Stimulated activated CD8-positive, alpha-beta memory T cell treated with anti-CD3 and anti-CD28 coated beads, Interleukin-2, amount 100 ng/mL, for 1 hour (primary cell): ENCODE measurements at places on chromosomes 7 and 10.

GRCh38 chr10:34281661-34282582 is 533.2 kb downstream of the PARD3 start:
- no peak for DNase-seq

DNA sequence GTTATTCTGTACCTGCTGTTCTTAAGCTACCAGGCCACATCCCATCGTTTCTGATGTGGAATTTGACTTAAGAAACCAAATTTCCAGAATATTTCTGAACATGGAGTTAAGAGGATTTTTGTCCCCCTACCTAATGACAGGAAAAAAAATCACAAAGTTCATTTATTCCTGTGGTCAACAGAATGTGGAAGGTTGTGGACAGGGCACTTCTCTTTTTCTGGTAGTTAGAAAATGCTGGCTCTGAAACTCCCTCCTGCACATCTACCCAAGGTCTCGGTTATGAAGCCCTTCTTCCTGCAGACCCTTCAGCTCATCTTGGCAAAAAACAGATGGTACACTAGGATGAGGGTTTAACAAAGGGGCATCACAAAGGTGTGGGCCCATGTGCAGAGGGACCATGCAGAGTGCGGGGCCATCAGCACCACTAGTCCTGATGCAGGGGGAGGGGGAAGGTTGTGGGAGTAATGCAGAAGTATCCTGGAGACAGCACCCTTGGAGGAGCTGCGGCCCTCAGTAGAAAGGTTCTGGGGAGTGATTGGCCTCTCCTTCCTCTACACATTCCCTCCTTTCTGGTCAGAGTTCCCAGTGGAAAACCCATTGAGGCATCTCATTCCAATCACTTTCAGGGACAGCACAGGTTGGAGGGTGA is 9.8 kb downstream of the ALOX5 start:
- DNase-seq: no peak

DNA sequence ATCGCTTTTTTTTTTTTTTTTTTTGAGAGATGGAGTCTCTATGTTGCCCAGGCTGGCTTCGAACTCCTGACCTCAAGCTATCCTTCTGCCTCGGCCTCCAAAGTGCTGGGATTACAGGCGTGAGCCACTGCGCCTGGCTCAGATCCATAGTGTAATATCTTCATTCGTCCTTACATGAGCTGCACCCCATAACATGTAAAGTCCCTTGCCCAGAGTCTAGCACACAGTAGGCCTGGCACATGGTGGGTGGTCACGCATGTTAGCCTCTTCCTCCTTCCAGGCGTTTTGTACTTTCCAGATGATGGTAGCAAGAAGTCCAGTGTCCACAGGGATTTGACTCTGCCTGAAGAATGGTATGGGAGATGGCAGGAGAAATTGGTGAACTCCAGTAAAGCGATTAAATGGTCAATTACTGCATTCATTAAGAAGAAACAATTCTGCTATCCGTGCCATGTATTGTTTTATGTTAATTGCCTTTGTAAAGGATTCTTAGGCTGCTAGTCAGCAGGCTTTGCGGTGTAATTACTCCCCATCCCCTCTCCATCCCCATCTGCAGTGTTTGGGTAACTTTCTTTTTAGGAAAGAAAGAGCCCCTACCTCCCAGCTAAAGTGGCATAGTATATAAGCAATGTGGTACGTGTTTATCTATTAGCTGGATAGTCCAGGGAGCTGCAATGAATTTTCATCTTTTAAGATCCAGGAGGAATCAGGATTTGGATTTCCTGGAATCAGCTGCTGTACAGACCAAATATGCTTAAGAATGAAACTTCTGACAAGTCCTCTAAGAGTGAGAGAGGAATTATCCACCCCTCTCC is 1.2 kb downstream of the TPST1 start:
- no peak for DNase-seq

- no peak for DNase-seq
These were observed 5.8 kb upstream of the POLM start for GRCh38 chr7:44087911-44088838.

DNA sequence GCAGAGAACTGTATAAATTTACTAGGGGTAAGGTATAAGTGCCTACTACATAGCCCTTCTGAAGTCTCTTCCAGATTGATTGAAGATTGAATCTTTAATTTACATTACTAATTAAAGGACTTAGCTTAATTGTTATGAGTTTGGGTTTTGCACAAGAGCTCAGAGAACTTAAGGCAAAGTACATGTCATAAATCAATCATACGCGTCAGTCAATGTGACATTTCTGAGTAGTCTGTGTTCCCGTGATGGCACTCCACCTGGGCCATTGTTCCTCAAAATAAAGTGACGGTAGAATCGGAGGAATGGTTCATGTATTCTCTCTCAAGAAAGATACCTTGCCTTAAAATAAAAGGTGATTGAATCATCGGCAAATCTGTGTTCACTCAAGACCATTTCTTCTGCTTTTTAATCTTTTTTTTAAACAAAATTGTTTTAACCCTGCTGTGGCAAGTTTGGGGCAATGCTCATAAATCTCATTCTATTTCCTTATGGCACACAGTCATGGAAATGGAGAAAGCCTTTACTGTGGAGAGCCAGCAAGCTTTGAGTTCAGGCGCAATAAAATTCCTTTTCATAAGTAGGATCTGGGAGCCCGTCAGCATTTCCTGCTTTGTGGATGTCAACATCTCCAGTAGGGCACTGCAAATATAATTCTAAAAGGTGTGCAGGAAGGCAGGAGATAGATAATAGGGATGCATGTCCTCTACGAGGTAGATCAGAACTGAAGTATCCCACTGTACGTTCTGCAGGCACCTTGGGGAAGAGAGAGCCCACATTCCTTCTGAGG is 427.4 kb downstream of the GATA3 start:
- DNase-seq: no peak

DNA sequence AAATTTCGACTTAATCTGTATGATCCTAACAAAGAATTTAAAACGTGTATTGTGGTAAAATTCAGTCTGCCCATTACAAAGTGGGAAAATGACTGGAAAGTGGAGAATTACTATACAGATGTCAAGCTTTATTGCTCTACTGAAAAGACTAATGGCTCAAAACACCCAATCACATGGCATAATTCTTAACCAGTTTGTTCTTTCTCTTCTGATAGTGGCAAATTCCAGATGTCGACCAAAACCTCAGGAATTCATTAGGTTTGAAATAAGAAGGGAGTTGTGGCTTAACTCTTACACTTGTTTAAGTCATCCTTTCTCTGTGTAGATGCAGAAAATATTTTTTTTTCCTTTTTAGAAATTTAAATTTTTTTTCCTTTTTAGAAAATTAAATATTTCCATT is 1254.9 kb upstream of the LRRN3 start:
- DNase-seq: no peak

DNA sequence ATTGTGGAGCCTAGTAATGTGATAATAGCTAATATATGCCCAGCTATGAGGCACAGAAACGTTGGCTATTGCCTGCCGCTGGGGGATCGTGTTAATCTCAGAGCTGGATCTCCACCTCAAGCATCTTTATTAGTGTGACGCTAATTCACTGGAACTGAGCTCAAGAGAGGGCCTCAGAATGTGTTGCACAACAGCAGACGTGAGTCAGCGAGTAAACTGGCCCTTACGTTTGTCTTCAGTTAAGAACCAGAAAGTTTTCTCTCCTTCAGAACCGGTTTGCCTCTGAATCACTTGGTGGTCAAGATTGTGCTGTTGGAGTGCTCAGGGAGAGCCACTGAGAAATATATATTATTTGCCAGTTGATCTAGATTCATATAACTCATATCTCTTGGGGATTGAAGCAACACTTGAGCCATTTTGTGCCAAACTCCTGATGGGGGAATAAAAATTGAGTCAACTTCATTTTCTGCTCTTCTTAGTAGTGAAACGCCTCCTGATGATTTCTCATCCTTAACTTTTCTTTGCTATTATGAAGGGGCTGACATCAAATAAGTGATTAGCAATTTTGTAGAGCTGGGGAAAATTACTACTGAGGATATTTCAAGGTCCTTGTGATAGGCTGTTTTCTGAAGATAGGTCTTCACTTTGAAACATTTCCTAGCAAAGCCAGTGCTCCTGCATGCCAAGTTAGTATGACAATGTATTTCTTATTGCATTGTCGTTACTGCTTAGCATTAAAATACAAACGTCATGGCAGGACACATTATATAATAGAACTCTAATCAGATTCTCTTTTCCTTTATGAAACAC is 22.3 kb downstream of the BZW2 start:
- DNase-seq: no peak

DNA sequence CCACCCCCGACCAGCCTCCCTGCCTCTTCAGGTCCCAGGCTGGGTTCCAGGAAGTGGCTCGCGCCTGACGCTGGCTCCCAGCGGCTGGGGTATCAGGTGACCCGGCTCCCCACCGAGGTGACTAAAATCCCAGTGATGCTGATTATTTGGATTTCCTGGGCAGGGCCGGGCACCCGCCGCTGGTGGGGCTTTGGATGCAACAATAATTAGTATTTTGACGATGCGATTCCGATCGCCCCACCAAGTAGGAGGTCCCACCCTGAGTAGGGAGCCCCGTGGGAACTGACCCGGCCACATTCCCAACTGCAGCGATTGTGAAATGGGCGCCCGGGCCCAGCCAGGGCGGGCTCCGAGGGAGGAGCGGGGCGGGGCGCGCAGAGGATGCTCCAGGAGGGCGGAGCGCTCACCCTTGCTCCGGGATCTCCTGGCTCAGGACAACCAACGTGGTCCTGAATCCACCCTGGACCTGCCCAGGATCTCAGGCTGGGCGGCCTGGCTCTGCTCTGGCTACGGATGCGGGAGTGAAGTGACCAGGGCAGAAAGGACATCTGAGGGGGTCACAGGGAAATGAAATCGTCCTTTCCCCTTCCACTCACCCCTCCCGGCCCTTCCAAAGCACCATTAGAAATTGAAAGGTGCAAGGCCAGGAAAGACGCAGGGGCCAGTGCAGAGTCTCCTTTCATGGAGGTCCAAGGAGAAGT is 32.6 kb downstream of the DUSP5 start:
- no peak for DNase-seq

GRCh38 chr7:99422186-99422585 is 13.4 kb downstream of the BUD31 start:
- DNase-seq: no peak

DNA sequence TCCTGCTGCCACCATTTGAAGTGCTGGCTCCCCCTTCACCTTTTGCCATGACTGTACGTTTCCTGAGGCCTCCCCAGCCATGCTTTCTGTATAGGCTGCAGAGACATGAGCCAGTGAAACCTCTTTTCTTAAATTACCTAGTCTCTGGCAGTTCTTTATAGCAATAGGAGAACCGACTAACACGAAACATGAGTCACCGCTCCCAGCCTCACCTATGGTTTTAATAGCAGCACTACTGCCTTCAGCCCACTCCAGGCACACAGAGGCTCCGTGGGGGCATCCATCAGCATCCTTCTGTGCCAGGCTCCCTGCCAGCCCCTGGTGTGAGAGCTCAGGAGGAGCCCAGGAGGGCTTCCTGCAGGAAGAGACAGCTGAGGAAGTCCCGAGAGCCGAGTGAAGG is 5.5 kb upstream of the ZNF316 start:
- DNase-seq: no peak

GRCh38 chr7:51253157-51253556 is 63.5 kb downstream of the COBL start:
- DNase-seq: no peak

DNA sequence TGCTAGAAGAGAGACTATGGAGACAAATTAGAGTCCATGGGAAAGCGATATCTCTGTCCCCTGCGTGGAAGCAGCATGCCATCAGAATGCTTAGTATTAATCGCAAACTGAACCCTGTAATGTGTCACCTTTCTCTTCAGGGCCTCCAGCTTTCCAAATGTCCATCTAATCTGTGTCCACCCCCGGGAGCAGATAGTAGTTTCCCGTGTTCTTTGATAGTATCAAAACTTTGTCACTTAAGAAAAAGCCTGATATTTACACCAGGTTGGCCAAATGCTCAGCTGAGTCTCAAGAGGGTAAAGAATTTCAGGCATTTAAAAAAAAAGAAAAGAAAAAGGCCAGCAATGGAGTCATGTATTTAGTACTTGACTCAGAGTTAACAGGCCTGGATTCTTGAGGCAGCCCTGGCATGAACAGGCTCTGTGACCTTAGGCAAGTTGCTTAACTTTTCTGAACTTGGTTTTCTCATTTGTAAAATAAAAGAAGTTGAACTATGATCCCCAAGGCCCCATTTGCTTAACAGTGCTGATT is 10.4 kb upstream of the GSAP start:
- no peak for DNase-seq

DNA sequence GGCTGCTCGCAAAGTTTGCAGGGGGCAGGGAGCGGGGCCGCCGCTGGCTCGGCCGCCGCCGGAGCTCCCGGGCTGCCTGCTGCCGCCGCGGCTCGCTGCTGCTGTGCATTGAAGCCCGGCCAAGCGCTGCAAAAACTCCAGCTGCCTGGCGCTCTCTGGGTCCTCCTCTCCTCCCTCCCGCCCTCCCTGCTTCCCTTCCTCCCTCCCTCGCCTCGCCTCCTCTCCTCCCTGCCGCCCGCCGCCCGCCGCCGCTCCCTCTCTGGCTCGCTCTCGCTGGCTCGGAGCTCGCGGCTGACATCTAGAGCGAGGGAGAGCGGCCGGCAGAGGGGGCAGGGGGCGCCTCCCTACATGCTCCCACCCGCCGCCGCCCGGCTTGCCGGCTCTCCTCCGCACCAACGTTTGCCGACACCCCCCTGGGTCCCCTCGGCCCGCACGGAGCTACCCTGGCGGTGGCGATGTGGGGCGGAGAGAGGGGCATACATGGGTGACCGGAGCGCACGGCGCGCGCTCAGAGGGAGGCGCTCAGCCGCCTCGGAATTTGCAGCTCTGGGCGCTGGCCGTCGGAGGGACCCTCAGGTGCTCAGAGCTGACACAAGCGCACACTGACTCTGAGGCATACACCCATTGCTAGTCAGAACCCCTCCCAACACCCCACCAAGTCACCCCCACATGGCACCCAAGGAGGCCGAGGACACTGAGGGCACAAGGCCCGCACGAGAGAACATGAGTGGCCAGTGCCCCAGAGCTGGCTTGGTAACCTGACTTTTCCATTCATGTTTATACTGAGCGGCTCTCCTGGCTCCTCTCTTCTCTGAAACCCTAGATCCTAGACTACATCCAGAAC is 1.2 kb upstream of the PLXNA4 start:
- no peak for DNase-seq

- DNase-seq: no peak
These were observed 13.0 kb upstream of the KCNIP2 start for GRCh38 chr10:101856626-101857025.

DNA sequence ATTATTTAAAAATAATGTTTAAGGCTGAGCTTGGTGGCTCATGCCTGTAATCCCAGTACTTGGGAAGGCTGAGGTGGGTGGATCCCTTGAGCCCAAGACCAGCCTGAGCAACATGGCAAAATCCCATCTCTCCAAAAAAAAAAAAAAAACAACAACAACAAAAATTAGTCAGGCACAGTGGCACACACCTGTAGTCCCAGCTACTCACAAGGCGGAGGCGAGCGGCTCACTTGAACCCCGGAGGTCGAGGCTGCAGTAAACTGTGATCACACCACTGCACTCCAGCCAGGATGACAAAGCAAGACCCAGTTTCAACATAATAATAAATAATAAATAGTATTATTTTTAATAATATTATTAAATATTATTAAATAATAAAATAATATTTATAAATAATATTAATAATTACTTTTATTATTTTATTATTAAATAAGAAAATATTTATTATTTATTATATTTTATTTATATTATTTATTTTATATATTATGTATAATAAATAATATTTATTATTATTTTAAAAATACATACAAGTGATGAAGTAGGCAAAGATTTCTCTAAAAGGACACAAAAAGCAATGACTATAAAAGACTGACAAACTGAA is 8.4 kb upstream of the LRRC61 start:
- no peak for DNase-seq

- no peak for DNase-seq
These were observed 12.1 kb downstream of the ASB13 start for GRCh38 chr10:5654218-5654755.
